Daoy (cell line): ENCODE measurements at places on chromosomes 6 and 20.

GRCh38 chr20:34112600-34113101 is 608 bp upstream of the EIF2S2 start:
- DNase-seq, result peak; percentile 19

DNA sequence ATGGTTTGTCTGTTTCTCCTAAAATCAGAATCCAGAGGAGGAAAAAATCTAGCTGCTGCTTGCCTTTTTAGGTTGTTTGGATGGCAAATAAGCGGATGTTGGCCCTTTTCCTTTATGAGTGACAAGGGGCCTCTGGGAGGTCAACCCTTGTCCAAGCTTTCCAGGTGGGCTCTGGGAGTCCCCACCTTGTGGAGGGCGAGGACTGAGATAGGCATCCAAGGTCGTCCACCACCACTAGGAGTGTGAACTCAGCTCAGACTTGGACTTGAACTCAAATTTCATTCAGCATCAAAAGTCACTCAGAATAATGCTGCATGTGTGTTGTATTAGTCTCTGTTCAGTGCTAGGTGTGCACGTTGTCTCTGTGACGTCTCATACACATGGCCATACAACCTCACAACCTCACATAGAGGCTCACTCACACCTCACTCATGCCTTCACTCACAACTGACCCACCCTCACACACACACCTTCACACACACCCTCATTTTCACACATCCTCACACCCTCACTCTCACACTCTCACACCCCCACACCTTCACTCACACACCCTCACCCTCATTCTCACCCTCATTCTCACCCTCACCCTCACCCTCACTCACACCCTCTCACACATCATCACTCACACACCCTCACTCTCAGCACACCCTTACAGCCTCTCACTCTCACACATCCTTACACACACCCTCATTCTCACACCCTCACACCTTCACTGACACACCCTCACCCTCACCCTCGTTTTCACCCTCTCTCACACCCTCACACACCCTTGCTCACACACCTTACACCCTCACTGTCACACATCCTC is 18.0 kb downstream of the DYNLT1 start:
- no peak for DNase-seq

- no peak for DNase-seq
Measured at GRCh38 chr20:21521596-21522480, 8.0 kb upstream of the NKX2-2 start.

- no peak for DNase-seq
Measured at GRCh38 chr6:31359581-31359980, 2.6 kb upstream of the HLA-B start.

GRCh38 chr20:9021699-9022098 is 47.2 kb upstream of the PLCB4 start:
- DNase-seq, result no peak

DNA sequence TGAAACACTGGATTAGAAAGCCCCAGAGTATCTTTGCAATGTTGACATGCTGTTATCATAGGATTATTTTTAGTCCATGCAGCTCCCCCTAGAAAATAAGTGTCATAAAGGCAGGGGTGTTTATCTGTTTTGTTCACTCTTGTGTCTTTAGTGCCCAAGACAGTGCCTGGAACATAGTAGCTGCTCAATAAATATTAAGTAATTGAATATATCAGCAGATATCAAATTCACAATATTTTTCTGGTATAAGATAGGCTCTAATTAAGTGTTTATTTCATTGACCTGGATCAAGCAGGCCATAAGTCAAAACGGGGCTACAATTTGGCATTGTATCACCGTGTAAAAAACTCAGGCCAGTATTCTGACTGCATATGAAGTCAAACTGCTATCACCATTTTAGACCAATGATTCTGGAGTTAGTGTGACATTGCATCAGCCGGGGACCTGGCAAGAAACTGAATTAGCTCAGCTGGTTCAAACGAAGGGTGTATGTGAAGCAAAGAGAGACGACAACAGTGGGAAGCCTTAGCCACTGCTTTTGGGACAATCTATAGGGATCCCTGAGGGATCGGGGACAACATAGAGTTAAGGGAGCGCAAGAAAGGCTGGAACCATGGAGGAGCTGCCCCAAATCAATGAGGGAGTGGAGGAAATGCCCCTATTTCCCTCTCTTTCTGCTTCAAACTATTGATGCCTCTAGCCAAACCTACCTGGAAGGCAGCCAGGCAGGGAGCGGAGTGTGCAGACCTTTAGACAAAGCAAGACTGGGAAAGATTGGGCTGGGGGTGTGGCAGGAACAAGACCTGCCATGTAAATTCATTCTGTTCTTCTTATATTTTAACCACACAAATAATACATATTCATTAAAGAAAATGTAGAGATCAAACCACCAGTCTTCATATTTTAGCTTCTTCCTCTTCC is 112.2 kb downstream of the PLEKHG1 start:
- DNase-seq, result no peak

DNA sequence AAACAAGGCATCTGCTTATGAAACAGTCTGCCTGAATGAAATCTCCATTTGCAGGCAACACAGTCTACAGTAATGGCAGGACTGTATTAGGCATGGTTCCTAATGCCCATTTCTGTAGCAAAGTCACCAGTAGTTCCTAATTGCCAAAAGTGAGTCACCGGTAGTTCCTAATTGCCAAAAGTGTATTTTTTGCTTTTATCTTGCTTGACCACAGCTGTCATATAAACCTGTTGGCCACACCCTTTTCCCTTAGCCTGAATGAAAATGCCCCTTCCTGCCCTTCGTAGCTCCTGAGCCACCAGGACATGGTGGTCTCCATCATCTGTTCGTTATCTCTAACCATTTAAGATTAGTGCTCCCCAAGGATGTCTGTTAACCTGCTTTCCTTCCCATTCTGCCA is 34.5 kb downstream of the MTHFD1L start:
- DNase-seq, result peak; percentile 51

DNA sequence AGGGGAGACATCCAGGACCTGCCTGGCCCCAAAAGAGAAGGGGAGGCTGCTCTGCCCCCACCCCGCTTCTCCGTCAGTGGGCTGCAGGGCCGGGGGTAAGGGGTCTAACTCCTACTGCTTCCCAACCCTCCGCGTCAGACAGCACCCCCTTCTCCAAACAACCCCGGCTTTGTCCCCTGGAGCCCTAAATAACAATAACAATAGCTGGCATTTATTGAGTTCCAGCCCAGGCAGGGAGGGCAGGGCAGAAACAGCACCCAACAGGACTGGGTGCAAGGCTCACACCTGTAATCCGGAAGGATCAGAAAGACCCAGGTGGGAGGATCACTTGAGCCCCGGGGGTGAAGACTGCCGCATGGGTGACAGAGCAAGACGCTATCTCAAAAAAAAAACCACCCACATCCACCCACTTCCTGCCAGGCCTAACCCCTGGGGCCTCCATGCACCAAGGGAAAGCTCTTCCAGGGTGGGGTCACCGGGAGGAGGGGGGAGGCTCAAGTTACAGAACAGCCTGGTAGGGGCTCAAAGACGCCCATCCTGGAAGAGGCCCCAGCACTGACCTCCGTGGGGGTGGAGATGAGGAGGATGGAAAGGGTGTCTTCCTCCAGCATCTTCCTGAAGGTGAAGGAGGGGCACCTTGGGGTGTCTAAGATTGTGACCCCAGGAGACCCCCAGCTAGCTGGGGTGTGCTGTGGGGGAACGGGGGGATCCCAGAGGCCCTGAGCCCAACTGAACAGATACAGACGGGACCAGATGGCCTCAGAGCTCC is 1.3 kb upstream of the FNDC11 start:
- no peak for DNase-seq

DNA sequence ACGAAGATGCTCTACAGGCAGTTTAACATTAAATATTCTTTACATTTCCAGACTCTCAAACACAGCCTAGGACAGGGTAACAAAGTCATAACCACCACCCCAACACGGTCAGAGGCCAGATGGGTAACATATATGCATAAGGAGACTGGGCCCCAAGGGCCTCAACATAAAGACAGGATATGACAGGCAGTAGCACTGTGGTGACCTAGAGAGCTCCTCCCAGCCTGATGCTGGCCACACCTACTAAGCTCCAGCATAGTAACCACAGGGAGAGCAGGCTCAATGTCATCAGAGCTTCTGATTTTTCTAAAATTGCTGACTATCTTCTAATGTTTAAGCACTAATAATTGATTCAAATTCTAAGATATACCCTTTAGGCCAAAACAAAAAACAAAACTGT is 21.7 kb downstream of the SMLR1 start:
- DNase-seq, result peak; percentile 23

GRCh38 chr6:147586044-147586443 is 77.6 kb downstream of the SAMD5 start:
- peak; percentile 21 for DNase-seq

- no peak for DNase-seq
Measured at GRCh38 chr6:146850981-146851380, 252.2 kb downstream of the ADGB start.

- peak; percentile 25 for DNase-seq
Measured at GRCh38 chr6:25942561-25943147, 12.2 kb upstream of the SLC17A2 start.

- DNase-seq, result no peak
Measured at GRCh38 chr6:150683320-150683719, 83.6 kb downstream of the PLEKHG1 start.

DNA sequence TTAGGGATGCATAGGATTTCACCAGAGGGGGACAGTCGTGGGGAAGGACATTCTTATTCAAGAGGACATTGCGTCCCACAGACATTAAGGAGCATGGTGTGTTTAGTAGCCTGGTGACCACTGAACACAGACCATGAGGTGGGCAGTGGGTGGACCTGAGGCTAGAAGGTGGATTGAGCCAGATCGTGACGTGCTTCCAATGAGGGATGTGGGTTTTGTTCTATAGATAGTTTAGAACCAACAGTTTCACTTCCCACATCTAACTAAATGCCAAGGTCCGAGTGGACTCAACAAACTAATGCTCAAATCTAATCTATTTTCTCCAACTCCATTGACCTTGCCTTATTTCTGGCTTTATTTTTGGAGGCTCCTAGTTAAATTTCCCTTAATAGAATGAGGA is 58.5 kb downstream of the OGFRL1 start:
- no peak for DNase-seq
